ENCODE measurements at places on chromosomes 5 and 9.

- DNase-seq, result no peak
These were observed 80.8 kb upstream of the GNAQ start for GRCh38 chr9:78112406-78112805.

DNA sequence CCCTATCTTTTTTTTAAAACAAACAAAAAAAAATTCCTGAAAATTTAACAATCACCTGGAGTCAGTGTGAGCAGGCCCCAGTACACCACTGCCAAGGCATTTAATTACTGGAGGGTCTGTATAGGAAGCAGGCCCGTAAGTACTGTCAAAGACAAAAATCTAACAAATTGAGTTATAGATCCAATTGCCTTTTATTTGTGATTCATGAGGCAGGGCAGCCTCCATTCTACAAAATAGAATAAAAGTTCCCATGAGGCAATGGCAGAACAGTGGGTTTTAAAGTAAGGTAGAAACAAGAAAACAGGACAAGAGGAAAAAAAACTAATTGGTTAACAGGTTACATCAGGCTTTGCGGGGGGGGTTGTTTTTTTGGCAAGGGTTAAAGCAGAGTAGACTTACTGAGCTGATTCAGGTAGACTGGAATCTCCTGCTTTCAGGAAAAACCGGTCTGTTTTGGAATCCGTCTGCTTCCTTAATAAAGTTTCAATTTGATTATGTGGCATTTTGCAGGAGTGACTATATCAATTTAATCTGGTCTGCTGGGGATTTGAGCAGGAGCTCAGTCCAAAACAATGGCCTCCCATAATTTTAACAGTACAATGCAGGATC lies 48.9 kb downstream of the AUH start:
- no peak for DNase-seq

GRCh38 chr5:148387325-148387724 lies 3.6 kb downstream of the FBXO38 start:
- DNase-seq, result no peak

DNA sequence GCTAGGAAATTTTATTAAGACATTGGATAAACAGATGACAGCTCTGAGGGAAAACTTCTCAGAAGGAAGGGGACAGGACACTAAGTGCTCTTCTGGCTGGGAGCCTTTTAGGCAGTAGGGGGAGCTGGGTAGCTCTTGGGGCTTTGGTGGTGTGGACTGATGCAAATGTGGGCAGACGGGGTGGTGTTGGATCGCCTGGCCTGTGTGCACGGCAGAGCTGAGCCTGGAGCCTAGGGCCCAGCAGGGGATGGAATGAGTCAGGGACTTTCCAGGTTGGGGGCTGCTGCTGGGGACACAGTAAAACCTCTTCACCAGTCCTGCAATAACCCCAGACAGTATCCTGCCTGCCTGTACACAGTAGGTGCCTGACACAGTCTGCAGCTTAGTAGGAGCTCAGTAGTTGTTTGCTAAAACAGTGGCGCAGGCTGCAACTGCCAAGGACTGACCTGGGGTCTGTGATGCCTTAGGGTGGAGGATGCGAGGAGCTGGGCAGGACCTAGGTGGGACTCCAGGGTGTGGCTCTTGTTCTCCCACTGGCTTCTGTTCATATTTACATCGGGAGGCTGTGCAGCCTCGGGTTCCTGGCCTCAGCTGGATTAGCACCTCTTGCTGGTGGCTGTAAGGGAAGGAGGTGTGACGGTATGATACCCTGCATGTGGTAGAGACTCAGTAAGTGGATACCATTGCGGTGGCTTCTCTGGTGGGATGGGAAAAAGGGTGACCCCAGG lies 83.8 kb downstream of the DAB2IP start:
- DNase-seq, result no peak

- no peak for DNase-seq
These were observed 110.8 kb upstream of the CTSL start for GRCh38 chr9:87615136-87615535.

- no peak for DNase-seq
These were observed 303.8 kb upstream of the IRX4 start for GRCh38 chr5:2186472-2187015.

- DNase-seq, result no peak
These were observed 151.1 kb downstream of the DOCK2 start for GRCh38 chr5:169788168-169788567.

GRCh38 chr9:136964171-136964689 lies 12.2 kb downstream of the LCN12 start:
- no peak for DNase-seq

GRCh38 chr5:53893626-53894025 lies 333.2 kb downstream of the NDUFS4 start:
- DNase-seq, result no peak

Data from right renal pelvis (tissue), 4 donors.